Activated CD8-positive, alpha-beta memory T cell treated with anti-CD3 and anti-CD28 coated beads, Interleukin-2, amount 50 U/mL, for 4 hours (primary cell): ENCODE measurements at places on chromosomes 13 and 19.

DNA sequence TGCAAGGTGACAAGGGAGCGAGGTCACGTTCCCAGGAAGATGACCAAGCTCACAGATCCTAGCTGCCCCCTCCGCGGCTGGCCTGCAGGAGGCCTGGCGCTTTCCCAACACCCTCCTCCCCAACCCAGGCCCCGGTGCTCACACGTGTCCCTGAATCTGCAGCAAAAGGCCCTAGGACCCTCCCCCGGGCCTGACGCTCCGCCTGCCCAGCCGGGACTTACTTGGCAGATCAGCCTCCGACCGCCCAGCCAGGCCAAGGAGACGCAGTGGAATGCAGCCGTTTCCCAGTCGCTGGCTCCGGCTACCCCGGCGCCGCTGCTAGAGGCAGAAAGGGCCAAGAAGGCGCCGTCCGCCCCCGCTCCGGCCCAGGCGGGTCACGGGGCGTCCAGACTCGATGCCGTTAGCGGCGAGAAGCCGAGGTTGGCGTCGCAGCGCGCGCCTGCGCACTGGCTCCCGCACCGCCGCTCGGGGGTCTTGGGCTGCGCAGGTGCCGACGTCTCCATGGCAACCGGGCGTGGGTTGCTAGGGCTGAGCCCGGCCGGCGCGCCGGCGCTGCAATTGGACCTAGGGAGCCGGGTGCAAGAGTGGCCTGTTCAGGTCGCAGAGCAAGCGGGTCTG is at the start of gene PNMA8A:
PNMA8A (minus strand) TSS at position 448 of the 618 bp plus-strand sequence. CDS start 528 bp downstream, outside the sequence.
- no peak for DNase-seq

DNA sequence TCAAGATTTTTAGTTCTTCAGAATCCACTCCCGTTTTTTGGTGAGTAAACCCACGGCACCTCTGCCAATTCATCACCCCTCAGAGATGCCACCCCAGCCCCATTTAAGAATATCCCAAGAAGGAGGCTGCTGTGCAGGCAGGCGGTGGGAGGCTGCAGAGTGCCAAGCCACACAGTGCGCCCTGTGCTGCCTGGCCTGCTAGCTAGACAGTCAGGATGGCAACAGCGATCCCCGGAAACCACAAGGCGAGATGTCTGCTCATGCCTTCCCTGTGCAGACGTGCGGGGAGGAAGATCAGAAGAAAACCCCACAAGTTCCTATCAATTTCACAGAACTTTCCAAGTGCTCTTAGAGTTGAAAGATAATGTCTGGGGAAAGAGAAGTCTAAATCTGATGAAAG is 64.8 kb upstream of the GPR183 start:
- peak; percentile 55 for DNase-seq

DNA sequence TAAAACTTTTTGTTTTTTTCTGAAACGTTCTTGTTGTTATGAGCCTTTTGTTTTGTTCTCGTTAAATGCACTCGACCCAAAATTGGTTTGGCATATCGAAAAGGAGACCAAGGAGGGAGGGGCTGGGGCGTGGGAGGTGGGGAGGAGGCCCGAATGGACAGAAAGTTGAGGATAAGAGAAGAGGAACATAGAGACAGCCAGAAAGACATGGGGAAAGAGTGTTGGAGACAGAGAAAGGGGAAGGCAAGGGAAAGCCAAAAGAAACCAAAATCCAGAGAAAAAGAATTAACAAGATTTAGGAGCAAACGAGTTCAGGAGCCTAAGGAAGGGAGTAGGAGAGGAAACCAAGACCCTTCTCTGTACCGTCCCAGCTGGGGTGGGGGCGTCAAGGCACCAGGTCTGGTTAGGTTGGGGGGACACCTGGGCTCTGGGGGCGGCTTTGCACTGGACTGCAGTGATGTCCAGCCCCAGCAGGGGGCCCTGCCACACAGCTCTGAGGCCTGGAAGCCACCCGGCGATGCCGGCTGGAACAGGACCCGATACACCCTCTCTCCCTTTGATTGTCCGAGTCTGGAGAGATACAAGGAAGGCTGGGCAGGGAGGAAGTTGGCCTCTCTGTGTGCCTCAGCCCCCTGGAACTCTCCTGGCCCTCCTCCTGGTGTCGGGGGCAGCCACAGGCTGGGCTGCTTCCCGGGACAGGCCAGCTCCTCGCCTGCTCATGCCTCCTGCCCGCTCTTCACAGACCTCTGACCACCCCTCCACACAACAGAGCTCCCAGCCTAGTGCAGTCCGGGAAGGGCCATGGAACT is 11.6 kb upstream of the ASF1B start:
- DNase-seq, result peak; percentile 60

DNA sequence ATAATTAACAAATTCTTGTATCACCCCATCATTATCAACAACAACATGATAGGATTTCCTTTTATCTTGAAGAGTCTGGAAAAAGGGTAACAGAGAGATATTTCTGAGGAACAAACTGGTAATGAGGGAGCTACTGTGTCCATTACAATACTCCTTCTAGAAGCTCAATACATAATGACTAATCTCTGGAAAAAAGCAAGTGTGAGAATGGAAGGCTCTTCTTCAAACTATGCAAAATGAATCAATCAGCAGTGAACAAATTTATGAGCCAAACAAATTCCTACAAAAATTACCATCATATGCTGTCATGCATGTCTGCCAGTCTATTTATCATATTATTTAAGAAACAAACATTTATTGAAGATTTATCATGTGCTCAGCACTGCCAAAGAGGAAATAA is 30.0 kb upstream of the USPL1 start:
- DNase-seq, result no peak

- no peak for DNase-seq
Observed at GRCh38 chr19:3573162-3573857, 566 bp downstream of the HMG20B start.

- no peak for DNase-seq
Observed at GRCh38 chr13:112057736-112058518, 9.0 kb upstream of the SOX1 start.

GRCh38 chr19:53881482-53882390 is at the start of gene PRKCG:
TSS of gene PRKCG (plus strand) at chr19:53882197. CDS start at chr19:53882495, 298 bp downstream.
- DNase-seq, result peak; percentile 60

- DNase-seq, result no peak
Observed at GRCh38 chr19:1780272-1780958, 27.1 kb downstream of the ONECUT3 start.

DNA sequence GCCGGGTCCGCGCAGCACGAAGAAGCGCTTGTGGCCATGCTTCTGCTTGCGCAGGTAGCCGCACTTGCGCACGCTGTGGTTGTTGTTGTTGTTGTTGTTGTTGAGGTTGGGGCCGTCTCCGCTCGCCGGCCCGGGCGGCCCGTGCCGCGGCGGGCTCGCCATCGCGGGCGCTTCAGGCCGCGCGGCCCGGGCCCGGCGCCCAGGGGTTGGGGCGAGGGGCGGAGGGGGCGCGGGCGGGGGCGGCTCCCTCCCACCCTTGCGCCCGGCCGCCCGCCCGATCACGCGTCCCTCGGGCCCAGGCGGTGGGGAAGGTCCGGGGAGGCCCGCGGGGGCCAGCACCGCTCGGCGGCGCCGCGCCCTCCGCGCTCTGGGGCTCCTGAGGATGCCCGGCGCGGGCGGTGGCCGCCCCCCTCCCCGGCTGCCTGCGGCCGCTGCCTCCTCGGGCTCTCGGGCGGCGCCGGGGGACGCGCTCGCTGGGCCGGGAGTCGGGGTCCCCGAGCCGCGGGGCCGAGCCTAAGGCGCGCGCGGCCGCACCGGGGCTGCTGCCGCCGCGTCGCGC is 412 bp downstream of the IRS2 start:
- no peak for DNase-seq

DNA sequence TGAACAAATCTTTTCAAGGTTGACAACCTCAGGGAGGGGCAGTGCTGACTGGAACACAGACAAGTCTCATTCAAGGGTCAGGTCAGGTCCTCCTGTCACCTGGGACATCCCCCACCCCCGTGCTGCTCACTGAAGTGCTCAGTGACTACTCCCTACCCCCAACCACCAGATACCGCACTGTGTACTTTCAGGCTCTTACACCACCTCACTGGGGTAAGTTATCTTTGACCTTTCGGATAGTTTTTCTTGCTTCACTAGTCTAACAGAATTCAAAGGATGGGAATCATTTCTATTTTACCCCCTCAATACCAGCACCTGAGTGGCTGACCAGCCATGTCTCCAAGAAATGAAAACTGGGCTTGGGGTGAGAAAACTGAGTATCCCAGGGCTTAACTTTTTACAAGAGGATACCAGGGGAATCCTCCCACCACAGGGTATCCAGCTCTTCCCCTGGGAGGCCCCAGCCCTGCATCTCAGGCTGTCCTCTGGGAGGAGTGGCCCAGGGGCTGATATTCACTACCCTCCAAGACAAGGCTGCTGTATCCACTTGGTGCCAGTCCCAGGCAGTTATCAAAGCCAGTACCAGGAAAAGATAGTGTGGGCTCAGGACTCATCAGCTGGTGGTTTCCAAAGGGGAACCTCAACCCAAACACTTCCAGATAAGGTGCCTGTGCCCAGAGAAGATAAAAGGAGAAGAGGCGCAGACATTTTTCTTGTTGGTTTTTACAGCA is 2.1 kb downstream of the ZNF563 start:
- peak; percentile 80 for DNase-seq

DNA sequence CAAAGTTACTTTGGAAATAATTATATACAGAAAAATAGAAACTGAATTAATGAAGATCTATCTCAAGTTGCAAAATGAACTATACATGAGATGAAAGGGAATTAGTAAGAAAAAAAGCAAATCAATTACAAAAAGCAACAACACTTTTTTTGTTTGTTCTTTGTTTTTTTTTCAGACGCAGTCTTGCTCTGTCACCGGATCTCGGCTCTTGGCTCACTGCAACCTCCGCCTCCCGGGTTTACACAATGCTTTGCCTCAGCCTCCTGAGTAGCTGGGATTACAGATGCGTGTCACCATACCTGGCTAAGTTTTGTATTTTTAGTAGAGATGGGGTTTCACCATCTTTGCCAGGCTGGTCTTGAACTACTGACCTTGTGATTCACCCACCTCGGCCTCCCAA is 2.2 kb downstream of the ZNF415 start:
- DNase-seq, result no peak

DNA sequence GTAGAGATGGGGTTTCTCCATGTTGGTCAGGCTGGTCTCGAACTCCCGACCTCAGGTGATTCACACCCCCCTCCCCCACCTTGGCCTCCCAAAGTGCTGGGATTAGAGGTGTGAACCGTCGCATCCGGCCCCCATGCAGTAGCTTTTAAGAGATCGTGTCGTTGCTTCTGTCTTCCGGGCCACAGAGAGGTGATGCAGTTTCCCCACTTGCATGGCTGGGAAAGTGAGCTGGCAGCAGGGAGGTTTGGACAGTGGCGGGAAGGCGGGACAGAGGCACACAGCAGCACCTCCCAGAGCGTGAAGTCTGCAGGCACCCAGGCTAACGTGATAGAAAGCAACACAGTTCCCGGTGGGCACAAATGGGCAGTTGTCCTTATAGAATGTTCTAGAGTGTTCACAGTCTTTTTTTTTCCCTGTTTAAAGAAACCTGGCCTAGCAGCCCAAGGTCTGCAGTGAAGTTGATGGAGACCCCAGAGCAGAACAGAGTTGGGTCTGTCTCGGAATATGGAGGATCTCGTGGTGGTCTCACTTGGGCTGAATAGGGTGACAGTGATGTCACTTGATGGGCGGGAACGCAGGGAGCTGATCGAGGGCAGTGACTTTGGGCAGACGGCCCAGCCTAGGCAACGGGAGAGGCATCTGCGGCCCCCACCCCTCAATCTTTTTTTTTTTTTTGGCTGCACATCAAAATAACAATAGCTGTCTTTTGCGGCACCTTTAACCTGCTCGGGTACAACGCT is 4.9 kb downstream of the UHRF1 start:
- DNase-seq, result peak; percentile 37

DNA sequence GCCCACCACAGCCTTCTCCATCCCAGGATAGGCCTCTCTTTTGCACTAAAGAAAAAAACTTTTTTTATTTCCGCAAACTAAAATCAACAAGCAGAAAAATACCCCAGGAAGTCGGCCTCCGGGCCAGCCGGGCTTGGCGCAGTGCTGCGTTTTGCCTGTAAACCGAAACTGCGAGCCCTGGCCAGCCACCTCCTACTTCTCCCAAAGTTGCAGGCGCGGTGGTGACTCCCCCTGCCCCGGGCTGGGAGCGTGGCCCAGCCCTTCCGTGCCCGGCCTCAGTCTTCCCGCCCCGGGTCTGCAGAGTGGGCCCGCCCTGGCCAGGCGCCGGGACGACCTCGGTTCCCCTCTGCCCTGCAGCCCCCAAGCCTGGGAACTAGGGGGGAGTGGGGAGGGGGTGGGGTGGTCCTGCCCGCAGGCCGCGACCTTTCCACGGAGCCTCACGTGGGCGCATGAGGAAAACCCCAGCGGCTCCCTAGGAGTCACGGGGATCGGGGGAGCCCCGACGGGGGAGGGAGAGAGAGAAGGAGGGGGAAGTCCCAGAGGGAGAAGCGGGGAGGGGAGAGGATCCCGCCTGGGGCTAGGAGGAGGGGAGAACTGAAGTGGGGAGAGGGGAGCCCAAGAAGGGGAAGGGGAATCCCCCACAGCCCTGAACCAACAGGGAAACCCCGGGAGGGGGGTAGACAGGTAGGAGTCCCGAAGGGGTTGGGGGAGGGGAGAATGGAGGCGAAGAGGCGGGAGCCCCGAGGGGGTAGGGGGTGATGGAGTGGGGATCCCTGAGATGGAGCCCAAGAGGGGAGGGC is 3.0 kb downstream of the GADD45B start:
- peak; percentile 74 for DNase-seq

DNA sequence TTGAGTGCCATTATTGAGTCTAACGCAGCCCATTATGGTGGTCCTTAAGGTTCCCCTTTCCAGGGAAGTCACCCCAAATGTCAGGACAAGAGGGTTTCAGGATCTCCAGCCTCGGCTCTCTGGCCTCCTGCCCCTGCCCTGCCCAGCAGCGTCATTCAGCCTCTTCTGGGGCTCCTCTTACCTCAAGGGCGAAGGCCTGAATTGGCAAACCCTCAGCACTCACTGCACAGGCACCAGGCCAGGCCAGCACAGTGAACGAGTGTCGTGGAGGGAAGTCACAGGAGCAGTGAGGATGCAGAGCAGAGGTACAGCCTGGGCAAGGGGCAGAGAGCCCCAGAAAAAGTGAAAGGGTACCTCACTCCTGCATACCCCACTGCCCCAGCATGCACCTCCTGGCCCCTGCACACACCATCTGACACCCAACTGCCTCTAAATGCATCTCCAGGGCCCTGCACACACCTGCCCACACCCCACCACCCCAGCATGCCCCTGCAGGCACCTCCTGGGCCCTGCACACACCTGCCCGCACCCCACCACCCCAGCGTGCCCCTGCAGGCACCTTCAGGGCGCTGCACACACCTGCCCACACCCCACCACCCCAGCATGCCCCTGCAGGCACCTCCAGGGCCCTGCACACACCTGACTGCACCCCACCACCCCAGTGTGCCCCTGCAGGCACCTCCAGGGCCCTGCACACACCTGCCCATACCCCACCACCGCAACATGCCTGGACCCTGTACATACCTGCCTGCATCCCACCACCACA is 19.8 kb downstream of the SLC25A42 start:
- DNase-seq, result no peak

DNA sequence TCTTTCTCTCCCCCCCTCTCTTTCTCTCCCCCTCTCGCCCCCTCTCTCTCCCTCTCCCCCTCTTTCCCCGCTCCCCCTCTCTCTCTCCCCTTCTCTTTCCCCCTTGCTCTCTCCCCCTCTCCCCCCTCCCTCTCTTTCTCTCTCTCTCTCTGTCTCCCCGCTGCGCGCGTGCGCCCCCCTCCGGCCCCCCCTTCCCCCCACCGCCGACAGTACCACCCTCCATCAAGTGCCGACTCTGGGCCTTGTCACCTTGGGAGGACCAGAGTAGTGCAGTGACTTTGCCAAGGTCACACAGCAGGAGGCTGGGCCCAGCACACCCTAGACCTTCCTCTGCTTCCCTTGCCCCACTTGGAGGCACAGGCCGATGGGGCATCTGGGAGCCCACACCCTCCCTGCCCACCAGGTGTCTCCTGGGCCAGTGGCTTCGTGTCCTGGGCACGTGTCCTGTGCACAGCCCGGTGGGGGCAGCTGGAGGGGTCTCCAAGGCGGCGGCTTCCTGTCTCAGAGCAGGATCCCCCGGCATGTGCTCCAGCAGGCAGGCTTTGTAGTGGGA is 121.6 kb downstream of the KDM4B start:
- no peak for DNase-seq
